ENCODE measurements at places on chromosomes 5 and 9.

- DNase-seq, result no peak
These were observed 86.9 kb downstream of the UBE2QL1 start for GRCh38 chr5:6535594-6535993.

- DNase-seq, result no peak
These were observed 48.7 kb downstream of the TIMD4 start for GRCh38 chr5:156914371-156914737.

- no peak for DNase-seq
These were observed 22.4 kb upstream of the NCS1 start for GRCh38 chr9:130149654-130150286.

- no peak for DNase-seq
These were observed 93.9 kb downstream of the YIPF5 start for GRCh38 chr5:144076521-144077083.

DNA sequence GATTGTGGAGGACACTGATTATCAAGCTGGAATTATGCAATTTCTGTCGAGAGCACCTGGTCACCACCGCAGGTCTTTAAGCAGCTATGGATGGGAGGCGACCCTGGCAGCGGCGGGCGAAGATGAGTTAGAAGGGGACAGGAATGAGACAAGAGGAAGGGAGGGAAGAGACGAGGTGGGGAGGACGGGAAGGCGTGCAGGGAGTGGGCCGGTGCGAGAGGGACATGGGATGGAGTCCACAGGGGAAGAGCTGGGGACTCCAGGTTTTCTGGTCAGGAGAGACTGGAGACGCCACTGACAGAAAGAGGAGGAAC lies 192.3 kb downstream of the MELK start:
- no peak for DNase-seq

- no peak for DNase-seq
These were observed 171.3 kb downstream of the ACTL7B start for GRCh38 chr9:108684288-108685025.

GRCh38 chr9:123044586-123044985 lies 11.1 kb downstream of the GPR21 start:
- DNase-seq, result no peak

DNA sequence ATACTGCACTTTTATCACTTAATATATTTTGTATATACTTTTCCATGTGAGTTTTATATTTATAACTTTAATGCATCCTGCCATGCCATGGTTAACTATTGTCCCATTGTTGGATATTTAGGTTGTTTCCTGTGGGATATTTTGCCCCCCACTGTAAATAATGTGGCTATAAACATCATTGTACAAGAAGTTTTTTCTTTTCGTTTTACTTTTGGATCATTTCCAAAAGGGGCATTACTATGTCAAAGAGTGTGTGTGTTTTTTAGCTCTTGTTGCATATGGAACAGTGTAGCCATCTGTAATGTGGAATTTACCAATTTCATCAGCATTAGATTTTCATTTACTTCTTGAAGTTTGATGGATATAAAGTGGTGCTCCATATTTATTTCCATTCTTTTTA lies 13.3 kb downstream of the ITGA2 start:
- DNase-seq, result no peak

GRCh38 chr9:72494051-72494450 lies 27.4 kb upstream of the TMC1 start:
- DNase-seq, result no peak

DNA sequence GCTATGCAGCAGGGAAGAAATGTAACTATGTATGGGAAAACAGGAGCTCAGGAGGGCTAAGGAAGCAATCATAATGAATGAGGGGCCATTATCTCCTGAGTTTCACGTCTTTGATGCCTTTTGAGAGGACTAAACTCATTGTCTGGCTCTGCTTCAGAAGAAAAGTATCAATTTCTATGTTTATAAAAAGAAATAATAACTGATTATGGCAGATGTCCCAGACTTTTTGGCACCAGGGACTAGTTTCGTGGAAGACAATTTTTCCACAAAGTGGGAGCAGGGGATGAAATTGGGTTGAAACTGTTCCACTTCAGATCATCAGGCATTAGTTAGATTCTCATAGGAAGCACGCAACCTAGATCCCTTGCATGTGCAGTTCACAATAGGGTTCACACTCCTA lies 8.7 kb upstream of the IL7R start:
- no peak for DNase-seq

DNA sequence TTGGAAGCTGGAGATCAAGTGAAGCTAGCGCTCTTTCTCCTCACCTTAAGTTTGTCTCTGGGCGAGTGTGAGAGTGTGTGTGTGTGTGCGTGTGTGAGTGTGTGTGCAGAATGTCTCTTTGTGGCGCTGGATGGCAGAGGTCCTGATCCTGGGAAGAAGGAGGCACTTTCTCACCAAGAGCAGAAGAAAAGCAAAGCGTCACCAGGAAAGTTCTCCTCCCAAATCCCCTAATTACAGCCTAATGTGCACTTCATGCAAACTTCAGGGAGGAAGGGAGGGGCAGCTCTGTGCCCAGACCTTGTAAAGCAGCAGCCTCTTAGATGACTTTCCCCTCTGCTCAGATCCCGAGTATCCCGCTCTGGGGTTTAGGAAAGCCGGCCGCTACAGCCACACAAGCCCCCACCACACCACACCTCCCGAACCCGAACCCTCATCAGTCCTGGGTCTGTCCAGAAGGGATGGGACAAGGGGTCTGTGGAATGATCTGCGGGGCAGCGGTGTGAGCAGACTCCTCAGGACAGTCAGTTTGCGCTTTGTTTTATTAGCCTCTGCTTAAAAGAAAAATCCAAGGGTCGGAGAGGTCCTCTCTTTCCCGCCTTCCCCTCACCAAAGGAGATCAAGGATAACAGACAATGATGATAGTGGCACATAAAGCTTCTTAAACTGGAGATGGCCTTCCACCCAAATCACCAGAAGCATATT lies at the start of gene HAPLN1:
HAPLN1 (minus strand) TSS at position 20 of the 702 bp plus-strand sequence. CDS start 47,332 bp downstream, outside the sequence.
- no peak for DNase-seq

- DNase-seq, result no peak
These were observed 22.0 kb upstream of the ANKRD34B start for GRCh38 chr5:80592105-80592504.

- DNase-seq, result no peak
These were observed 23.3 kb downstream of the SMIM23 start for GRCh38 chr5:171808951-171809350.

GRCh38 chr5:142654578-142655058 lies 31.3 kb downstream of the FGF1 start:
- DNase-seq, result no peak

GRCh38 chr9:91740701-91741100 lies 209.3 kb downstream of the ROR2 start:
- DNase-seq, result no peak

DNA sequence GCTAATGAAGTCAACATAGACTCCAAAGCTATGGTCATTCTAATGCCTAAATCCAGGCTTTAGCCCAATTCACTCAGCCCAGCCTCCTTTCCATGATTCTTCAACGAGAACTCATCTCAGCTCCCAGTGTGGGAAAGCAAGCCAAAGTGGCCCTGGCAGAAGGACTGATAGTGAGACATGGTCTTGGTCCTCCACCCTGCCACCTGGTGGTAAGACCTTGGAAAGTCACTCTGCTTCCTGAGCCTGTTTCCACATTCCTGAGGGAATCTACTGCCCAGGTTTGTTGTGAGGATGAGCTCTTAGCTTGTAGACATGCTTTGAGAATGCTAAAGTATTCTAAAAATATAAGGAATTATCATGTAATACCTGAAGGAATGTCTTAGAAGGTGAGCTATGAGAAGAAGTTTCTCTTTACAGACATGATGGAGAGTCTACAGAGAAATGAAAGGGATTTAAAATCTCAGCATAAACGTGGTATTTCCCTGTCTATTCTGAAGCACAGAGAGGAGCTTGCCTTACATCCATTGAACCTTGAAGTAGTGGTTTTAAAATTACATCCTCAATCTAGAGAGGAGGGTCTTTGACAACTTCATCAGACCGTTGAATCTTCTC lies 173.5 kb downstream of the TRIM32 start:
- DNase-seq, result no peak
